ENCODE measurements at places on chromosomes 1 and 21.

- DNase-seq: no peak
Measured at GRCh38 chr1:22619252-22619651, 17.2 kb upstream of the C1QA start.

GRCh38 chr21:37489553-37489952, 123.0 kb downstream of the DYRK1A start:
- DNase-seq: no peak

GRCh38 chr21:42220138-42220701, 1.3 kb downstream of the ABCG1 start:
- DNase-seq: peak; percentile 34

GRCh38 chr1:222346955-222347354, 200.9 kb downstream of the HHIPL2 start:
- no peak for DNase-seq

- DNase-seq: no peak
Measured at GRCh38 chr1:4267381-4268261, 367.5 kb upstream of the C1orf174 start.

- DNase-seq: no peak
Measured at GRCh38 chr1:247299723-247300381, 31.8 kb downstream of the ZNF496 start.

- no peak for DNase-seq
Measured at GRCh38 chr1:7299994-7300393, 471.1 kb upstream of the VAMP3 start.

DNA sequence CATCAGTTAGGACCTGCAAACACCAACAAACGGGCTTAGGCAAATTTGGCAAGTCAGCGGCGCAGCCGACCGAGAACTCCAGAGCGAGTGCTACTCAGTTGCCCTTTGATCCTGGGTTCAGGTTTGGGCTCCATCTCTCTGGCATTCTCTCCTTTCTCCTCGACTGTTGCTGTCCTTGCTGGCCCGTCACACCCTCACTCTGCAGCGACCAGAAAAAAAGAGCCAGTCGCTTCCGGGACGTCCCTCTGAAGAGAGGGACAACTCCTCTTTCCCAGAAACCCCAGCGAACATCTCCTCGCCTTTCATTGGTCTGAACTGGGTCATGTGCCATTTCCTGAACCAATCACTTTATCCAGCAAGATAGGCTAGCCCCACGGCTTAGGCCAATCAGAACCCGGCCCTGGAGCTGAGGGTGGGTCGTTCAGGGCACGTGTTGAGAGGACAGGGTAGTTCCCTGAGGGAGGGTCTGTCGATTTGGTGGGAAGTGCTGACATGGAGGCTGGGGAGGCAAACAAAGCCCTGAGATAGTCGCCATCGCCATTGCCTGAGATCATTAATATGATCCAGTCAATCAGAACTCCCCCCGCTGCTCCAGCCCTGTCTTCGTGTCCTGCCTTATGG, 113.7 kb downstream of the PTPRU start:
- DNase-seq: no peak
